ENCODE measurements at places on chromosomes 2 and 18.

GRCh38 chr2:111701266-111701665 lies 182.7 kb downstream of the ANAPC1 start:
- no peak for DNase-seq

- DNase-seq = no peak
Observed at GRCh38 chr2:121709776-121710469, 26.8 kb downstream of the NIFK start.

DNA sequence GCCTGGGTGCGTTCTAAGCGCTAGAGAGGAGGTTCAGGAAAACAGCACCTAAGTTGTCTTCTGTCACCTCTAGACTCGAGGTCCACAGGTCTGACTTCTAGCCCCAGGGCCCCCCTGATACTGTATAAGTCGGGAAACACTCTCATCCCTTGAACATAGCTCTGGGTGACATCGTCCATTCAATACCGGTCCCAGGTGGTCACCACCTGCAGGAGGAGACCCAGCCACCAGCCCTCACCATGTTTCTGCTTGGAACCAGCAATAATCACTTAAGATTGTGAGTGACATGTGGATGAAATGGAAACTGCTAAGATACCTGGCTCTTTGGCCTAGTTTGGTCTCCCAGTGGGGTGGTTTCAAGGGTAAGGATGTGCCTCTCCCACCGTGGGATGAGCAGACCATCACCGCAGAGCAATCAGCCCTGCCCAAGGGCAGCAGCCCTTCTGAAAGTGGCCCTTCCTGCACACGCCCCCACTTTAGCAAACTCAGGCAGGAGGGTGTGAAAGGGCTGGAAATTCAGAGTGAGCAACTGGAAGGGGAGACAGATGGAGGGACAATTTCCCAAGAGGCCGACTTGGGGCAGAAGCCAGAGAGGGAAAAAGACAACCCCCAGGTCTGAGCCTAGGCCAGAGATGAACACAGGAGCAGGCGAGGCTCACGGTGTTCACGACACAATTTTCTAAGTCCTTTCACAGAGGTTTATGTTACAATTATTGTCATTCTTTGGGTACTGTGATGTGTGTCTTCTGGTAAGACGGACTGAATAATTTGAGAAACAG lies 95.2 kb downstream of the ZNF516 start:
- no peak for DNase-seq

DNA sequence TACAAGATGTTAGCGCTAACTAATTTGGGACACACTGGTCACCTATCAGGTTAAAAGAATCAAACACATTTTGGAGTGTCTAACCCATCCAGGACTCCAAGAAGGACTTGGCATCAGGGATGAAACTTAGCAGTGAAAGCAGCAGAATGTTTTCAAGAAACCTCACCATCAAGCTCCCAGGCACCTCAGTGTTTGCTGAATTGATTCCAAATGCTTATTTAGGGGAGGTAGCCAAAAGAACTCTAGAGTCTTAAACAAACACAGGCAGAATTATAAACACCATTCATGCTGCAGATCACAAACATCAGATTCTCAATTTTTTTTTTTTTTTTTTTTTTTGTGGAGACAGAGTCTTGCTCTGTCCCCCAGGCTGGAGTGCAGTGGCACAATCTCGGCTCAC lies 122.8 kb upstream of the UXS1 start:
- DNase-seq = no peak

DNA sequence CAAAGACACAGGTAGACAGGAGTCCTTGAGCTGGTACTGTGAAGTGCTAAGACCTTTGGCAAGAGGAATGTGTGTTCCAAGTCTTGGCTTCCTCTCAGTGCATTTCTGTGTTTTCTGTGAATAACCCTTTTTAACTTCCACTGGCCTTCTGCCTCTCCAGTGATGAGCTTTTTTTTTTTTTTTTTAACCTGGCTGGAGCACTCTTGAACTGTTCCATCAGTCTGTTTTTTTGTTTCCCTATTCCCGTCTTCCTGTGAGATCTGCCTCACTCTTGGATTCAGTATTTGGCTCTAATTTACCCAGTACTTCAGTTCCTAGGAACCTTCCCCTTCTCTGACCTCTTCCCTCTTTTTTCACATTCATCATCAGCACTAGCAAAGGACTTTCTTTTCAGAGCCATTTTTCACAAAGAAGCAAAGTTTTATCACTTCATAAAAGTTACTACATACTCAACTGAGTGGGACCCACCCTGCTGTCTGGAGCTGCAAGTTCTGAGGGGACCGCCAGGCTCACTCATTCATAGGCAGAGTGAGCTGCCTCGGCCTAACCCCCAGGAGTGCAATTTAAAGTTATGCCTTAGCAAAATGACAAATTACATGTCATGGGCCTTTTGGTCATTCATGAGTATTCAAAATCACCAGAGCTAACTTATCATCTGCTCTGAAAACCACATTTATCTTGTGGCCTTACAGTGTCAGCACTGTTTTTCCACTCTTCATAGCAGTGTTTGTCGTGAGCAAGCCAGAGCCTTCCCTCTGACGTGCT lies 126.9 kb upstream of the DAPL1 start:
- peak; percentile 65 for DNase-seq

- DNase-seq = no peak
Observed at GRCh38 chr2:150427298-150427697, 60.2 kb downstream of the RND3 start.

- DNase-seq = no peak
Observed at GRCh38 chr2:119821266-119821665, 61.5 kb downstream of the PTPN4 start.

DNA sequence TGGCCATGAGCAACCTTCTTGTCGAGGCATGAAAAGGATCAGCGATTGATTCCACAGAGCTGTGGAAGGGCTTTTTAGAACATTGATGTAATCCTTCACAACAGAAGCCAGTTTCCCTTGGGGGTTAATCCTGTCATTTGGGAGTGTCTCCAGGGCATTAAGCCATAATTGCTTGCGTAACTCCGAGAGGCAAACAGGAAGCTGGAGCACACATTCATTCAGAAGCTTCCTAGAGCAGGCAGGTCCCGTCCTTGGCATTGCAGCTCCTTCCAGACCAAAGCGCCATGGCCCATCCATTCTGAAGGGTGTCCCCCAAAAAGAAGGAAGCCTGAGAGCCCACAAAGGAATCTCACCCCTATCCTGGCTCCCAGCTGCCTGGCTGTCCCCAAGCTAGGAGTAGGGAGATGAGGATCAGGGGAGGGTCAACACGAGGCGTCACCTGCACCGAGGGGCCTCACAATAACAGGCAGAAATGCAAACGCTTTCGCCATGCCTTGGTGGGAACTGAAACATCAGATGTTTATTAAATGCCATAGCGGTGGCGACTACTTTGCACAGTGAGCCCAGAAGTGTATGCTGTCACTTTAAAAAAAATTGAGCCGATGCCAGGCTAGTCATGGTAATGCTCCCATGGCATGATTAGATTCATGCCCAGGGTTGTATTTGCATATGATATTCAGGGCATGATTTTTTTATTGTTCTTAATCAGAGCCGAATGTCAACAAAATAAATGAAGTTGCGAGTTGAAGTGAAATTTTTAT lies 339.4 kb downstream of the BCL11A start:
- DNase-seq = no peak

- no peak for DNase-seq
Observed at GRCh38 chr2:164887434-164888144, 46.0 kb upstream of the COBLL1 start.

Measured in pulmonary artery endothelial cell (primary cell).